ENCODE measurements at places on chromosomes 5 and 9. TPM values are rescaled to one million over a fixed set of nuclear protein-coding genes. Genes with fewer than 3 reads are reported as not detected.
A peak's percentile ranks its signal among the peaks of the same experiment; 100 is the strongest.

- no peak overlapping the region for H3K4me3 ChIP-seq
- H3K27ac ChIP-seq = peak overlapping the region; percentile 20
- no peak for DNase-seq
These were observed 49.4 kb downstream of the FBXW11 start for GRCh38 chr5:171956887-171957495.

DNA sequence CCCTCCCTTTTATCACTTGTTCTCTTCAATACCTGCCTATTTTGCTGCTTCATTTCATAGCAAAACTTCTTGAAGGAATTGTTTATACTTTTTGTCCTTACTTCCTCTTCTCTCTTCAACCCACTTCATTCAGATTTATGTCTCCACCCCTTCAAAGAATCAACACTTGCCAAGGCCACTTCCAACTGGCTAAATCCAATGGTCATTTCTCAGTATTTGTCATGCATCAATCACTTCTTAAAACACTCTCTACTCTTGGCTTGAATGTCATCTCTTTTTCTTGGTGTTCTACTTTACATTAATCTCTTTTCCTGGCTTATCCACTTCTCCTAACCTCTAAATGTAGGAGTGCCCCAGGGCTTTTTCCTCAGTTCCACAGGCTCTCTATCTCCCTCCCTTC, 8.3 kb upstream of the FCHO2 start:
- H3K4me3 ChIP-seq = no peak overlapping the region
- H3K4me1 ChIP-seq = no peaks in the 10 kb centered on the region
- no peak overlapping the region for H3K27ac ChIP-seq
- no peaks in the 10 kb centered on the region for H3K36me3 ChIP-seq

DNA sequence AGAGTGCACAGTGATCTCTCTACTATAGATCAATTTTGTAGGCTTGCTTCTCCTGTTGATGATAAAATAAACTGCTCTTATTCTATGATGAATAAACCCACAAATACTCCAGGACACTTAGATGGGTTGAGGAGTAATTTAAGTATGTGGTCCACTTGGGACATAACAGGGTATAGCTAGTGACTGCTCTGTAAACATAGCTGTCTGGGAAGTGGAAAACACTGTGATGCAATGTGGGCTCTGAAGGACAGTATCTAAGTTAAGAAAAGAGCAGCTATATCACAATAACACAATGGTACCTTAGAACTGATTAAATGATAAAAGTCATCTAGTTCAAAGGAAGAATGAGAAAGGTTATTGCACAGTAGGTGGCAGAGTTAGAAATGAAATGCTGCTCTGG, 294.3 kb upstream of the HAPLN1 start:
- no peak overlapping the region for H3K27ac ChIP-seq
- DNase-seq = no peak
- H3K4me1 ChIP-seq = no peaks in the 10 kb centered on the region
- H3K4me3 ChIP-seq = no peak overlapping the region
- H3K36me3 ChIP-seq = no peaks in the 10 kb centered on the region

DNA sequence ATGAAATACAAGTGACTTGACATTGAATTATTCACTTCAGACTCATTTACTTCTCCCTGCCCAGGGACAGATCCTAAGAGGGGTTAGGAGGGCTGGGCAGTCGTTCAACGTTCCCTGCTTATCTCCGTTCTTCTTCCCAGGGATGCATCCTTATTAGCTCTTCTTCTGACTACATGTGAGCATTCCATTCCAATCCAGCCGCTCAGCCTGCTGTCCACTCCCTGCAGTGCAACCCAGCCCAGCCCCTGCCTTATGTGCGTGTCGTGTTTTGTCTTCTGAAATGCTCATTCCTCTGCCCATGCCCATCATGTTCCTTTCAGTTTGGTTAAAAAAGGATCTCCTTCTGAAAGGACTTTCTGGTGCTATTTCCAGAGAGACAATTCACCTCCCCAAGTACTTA, 64.7 kb upstream of the PALM2AKAP2 start:
- H3K4me3 ChIP-seq = no peak overlapping the region
- H3K27me3 ChIP-seq = no peaks in the 10 kb centered on the region
- H3K36me3 ChIP-seq = no peaks in the 10 kb centered on the region
- DNase-seq = no peak
- H3K27ac ChIP-seq = no peak overlapping the region
- no peaks in the 10 kb centered on the region for H3K4me1 ChIP-seq

DNA sequence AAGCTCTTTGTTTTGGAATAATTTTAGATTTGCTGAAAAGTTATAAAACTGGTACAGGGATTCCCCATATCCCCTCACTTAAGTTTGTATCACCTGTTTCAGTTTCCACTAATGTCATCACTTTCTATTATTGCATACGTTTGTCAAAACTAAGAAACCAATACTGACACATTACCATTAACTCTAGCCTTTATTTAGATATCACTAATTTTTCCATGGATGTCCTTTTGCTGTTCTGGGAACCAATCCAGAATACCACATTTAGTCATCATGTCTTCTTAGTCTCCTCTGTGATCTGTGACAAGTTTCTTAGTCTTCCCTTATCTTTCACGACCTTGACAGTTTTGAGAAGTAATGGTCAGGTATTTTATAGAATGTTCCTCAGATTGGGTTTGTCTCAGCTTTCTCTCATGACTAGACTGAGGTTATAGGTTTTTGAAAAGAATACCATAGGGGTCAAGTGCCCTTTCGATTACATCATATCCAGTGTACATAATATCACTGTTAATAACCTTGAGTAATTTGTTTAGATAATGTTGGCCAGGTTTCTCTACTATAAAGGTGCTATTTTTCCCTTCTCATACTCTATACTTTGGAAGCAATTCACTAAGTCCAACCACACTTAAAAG, 51.9 kb upstream of the NMUR2 start:
- H3K4me3 ChIP-seq = no peak overlapping the region
- no peak overlapping the region for H3K27ac ChIP-seq
- no peaks in the 10 kb centered on the region for H3K36me3 ChIP-seq

DNA sequence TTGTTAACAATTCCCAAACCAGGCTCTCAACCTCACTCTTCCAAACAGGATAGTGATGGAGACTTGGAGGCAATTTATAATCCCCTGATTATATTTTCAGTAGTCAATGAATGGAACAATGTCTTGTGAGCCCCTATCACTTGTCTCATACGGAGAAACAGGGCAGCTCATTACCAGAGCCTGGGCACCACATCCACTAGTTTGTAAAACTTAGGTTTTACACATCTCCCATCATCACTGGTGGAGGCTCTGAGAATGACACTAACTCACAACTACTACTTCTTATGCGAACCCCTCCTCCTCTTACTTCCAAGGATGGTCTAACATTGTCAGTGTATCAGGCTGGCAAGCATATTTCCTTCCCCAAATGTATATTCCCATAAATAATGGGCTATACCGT, 253.7 kb downstream of the EPB41L4A start:
- H3K27me3 ChIP-seq = no peaks in the 10 kb centered on the region
- H3K27ac ChIP-seq = no peak overlapping the region
- H3K4me1 ChIP-seq = peaks cover 22% of the 10 kb centered on the region
- no peak for DNase-seq
- H3K4me3 ChIP-seq = no peak overlapping the region
- peaks cover 88% of the 10 kb centered on the region for H3K36me3 ChIP-seq

DNA sequence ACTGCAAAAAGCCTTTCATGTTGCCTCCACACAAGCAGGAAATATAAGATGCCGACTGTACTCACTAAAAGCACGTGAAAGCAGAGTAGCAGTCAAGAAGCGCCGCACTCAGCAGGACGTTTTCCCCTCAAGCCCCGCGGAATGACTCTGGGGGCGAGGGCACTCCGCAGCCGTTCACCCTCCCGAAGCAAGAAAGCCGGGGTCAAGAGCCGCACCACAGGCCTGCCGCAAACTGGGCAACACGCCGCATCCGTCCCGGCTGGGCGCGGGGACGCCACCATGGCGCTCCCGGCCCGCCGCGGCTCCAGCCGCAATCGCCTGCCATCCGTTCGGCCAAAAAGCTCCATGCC, 364 bp downstream of the RPS6 start:
- H3K36me3 ChIP-seq = no peaks in the 10 kb centered on the region
- no peaks in the 10 kb centered on the region for H3K27me3 ChIP-seq
- peaks cover 17% of the 10 kb centered on the region for H3K4me1 ChIP-seq
- peak overlapping the region; percentile 74 for H3K4me3 ChIP-seq

DNA sequence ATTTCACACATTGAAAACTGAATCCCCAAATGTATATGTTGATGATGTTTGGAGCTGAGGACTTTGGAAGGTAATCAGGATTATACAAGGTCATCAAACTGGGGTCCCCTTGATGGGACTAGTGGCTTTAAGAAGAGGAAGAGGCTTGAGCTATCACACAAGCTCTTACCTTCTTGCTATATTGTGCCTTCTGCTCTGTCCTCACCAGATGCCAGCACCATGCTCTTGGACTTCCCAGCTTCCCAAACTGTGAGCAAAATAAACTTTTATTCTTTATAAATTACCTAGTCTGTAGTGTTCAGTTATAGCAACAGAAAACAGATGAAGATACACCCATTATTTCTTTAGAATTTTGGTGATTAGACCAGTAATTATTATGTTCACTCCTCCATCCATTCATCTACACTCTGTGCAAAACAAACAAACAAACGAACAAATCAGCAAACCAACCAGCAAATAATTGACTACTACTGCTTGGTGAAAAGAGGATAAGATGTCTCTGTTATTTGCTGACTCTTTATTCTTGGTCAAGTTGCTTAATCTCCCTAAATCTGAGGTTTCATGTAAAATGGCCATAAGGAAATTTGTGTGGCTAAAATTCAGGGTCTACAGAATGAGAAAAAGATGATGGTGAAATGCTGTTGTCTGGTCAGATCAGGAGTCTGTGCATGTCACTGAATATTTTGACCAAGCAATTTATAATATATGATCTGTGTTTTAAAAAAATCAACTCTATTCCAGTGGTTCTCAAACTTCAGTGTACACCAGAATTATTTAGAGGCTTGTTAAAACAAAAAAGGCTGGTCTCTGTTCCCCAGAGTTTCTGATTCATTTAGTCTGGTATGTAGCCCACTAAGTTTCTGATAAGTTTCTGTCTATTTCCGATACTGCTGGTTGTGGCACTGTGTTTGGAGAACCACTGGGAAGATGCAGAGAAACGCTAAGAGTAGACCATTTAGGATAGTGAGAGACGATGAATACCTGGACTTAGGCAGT, 854.1 kb downstream of the MAT2B start:
- no peaks in the 10 kb centered on the region for H3K27me3 ChIP-seq
- H3K36me3 ChIP-seq = no peaks in the 10 kb centered on the region
- no peak overlapping the region for H3K27ac ChIP-seq
- H3K4me1 ChIP-seq = no peaks in the 10 kb centered on the region

GRCh38 chr5:117255211-117256027, 680.8 kb upstream of the SEMA6A start:
- H3K36me3 ChIP-seq = no peaks in the 10 kb centered on the region
- H3K4me3 ChIP-seq = no peak overlapping the region
- H3K4me1 ChIP-seq = no peaks in the 10 kb centered on the region
- H3K27me3 ChIP-seq = no peaks in the 10 kb centered on the region

GRCh38 chr9:95503369-95503768, 13.4 kb downstream of the PTCH1 start:
- H3K4me1 ChIP-seq = peaks cover 5% of the 10 kb centered on the region
- no peak for DNase-seq
- H3K4me3 ChIP-seq = no peak overlapping the region
- H3K27me3 ChIP-seq = no peaks in the 10 kb centered on the region
- no peaks in the 10 kb centered on the region for H3K36me3 ChIP-seq
- H3K27ac ChIP-seq = no peak overlapping the region

- H3K27ac ChIP-seq = peak overlapping the region; percentile 55
- peaks cover 5% of the 10 kb centered on the region for H3K36me3 ChIP-seq
- H3K27me3 ChIP-seq = no peaks in the 10 kb centered on the region
- no peak overlapping the region for H3K4me3 ChIP-seq
- peak; percentile 74 for DNase-seq
These were observed 51.2 kb upstream of the TESK1 start for GRCh38 chr9:35553670-35554543.

DNA sequence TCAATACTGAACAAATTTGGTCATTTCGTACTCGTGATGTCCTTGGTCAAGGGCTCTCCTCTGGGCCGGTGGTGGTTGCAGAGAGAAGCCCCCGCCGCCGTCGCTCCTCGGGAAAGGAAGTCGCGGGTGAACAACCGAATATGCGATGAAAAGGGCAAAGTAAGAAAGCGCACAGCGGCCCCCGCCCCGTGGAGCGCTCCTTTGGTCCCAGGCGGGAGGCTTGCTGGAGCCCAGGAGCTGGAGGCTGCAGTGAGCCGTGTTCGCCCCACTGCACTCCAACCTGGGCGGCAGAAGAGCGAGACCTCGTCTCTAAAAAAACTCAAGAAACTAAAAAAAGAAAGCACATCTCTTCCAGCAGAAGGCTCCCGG, 108.4 kb upstream of the LARP1 start:
- H3K36me3 ChIP-seq = no peaks in the 10 kb centered on the region
- peaks cover 8% of the 10 kb centered on the region for H3K4me1 ChIP-seq
- H3K27ac ChIP-seq = no peak overlapping the region

TRIM7 gene
- total RNA-seq = 8.9 TPM

ORM1 gene
- total RNA-seq = 0.51 TPM

PARP8 gene
- total RNA-seq = 22.5 TPM
